ENCODE measurements at places on chromosomes 11 and 22.

GRCh38 chr11:80584661-80585060, 1143.8 kb upstream of the TENM4 start:
- DNase-seq, result no peak

- no peak for DNase-seq
Measured at GRCh38 chr11:69601011-69601975, 39.7 kb upstream of the CCND1 start.

DNA sequence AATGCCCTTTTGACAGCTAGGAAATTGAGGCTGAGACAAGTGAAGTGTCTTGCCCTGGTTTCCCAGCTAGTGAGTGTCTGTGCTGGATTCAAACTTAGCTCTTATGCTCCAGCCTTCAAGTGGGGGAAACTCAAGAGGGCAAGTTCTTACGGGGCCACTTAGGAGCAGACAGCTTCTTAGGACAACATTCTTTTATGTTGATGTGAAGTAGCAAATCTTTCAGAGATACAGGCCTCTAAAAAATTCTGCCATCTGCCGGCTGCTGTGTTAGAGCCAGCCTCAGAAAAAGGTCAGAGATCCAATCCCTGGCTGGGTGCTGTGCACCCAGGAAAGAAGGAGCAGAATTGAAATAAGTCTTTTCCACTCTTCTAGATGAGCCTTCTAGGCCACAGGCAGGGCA, 26.6 kb downstream of the TIMP3 start:
- no peak for DNase-seq

- DNase-seq, result no peak
Measured at GRCh38 chr11:108718466-108718865, 53.6 kb downstream of the DDX10 start.

DNA sequence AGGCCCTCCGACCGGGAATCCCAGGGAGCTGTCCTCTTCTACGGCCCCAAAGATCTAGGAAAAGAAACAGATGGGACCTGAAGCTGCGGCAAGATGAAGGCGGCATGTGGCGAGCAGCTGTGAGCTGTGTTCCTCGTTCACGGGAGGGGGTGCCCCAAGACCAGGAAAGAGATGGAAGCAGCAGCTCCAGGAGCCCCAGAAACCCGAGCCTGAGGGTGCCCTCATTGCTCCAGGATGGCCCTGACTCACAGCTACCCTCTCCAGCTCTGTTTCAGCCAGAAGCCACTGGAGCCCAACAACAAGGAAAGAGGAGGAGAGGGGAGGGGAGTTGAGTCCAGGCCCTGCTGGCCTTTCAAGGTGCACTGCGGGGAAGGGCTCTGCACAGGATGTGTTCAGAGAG, 23.7 kb upstream of the NAP1L4 start:
- no peak for DNase-seq

DNA sequence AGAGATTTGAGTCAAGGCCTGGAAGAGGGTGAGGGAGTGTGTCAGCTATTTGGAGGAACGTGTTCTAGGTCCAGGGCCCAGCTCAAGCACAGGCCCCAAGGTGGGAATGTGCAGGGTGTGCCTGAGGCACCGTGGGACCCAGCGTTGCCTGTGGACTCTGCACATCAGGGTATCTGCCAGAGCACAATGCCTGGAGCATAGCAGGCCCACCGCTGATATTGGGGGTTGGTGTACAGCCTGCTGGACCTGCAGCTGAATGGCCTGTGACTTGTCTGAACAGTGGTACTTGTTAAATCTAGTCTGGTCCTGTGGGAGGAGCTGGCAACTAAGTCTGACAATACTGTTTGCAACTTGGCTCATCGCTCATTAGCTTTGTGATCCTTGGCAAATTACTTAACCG, 131.7 kb downstream of the GRIK4 start:
- no peak for DNase-seq

GRCh38 chr22:36544107-36544620, 15.2 kb upstream of the EIF3D start:
- no peak for DNase-seq

- no peak for DNase-seq
Measured at GRCh38 chr22:41216984-41217383, 11.9 kb downstream of the L3MBTL2 start.

Data from stimulated activated CD4-positive, alpha-beta T cell treated with anti-CD3 and anti-CD28 coated beads, Interleukin-15, amount 100 ng/mL, for 1 hour (primary cell).